ENCODE measurements at places on chromosomes 3 and 15.

- peak; percentile 41 for DNase-seq
Measured at GRCh38 chr3:69385723-69386555, at the start of gene FRMD4B. TSS of gene FRMD4B (minus strand) at chr3:69386088. CDS start at chr3:69385989, 99 bp downstream.

- no peak for DNase-seq
Measured at GRCh38 chr3:102018551-102018950, 169.2 kb downstream of the NFKBIZ start.

GRCh38 chr3:13095408-13095937 lies 22.2 kb upstream of the IQSEC1 start:
- no peak for DNase-seq

GRCh38 chr3:187822402-187822801 lies 77.1 kb upstream of the BCL6 start:
- peak; percentile 23 for DNase-seq

DNA sequence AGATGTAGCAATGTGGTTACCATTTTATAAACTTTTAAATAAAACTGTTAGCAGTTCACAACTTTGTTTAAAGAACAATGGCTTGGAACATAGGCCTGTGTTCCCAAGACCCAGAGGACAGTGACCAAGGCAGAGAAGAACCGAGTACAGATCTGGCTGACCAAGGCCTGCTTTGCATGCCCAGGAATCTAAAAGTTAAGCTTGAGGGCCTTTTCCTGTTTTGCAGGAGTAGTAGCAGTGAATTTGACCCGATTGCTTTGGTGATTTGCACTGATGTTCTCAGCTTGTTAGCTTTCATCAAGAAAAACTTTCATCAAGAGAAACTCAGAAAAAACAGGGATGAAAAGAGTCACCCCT lies 9.9 kb downstream of the FILIP1L start:
- DNase-seq: no peak

GRCh38 chr3:9846931-9847488 lies 3.2 kb upstream of the RPUSD3 start:
- DNase-seq: no peak

DNA sequence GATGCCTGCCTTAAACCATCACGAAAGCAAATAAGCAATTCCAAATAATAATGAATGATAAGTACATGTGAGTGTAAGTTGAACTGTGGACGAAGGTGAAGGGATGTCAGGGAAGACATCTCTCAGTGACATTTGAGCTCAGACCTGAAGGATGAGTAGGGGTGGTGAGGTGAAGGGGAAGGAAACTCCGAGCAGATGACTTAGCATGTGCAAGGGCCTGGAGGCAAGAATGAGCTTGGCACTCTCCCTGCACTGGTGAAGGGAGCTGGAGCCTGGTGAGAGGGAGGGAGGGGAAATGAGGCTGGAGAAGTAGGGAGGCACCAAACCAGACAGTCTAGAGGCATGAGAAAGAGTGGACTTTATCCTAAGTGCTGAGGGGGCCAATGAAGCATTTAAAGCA lies 84.3 kb downstream of the MTHFS start:
- no peak for DNase-seq

DNA sequence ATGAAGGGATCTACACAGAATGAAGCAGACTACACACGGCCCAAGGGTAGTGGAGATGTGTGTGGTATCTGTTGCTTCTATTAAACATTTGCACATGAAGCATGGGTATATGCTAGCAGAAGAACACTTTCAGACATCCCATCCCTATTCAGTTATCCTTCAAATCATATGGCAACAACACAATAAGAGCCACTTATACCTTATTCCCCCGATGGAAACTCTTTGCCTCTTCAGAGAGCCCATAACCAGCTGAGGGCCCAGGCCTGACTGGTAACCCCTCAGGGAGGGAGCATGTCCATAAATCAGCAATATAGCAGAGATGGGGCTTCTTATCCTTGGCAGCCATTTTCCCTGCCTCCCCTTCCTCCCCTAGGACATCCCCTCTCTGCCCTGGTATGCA lies 210.6 kb downstream of the FHIT start:
- DNase-seq: no peak

GRCh38 chr3:149701206-149701976 lies 43.6 kb upstream of the WWTR1 start:
- no peak for DNase-seq

DNA sequence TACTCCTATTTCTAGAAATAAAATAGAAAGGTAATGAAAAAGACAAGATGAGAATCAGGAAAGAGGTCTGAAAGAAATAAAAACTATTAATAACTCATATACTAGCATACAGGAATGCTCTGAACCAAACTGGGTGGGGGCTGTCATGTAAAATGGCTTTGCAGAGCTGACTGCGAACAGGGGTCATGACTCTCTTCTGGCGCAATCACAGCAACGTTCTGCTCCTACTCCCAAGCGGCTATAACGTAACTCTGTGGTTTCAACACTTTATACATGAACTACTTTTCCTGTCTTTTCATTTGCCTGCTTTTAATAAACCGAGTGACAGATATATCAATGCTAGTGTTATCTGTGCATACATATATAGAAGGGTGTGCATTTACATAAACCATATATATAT lies 116.7 kb downstream of the DLG1 start:
- DNase-seq: no peak

DNA sequence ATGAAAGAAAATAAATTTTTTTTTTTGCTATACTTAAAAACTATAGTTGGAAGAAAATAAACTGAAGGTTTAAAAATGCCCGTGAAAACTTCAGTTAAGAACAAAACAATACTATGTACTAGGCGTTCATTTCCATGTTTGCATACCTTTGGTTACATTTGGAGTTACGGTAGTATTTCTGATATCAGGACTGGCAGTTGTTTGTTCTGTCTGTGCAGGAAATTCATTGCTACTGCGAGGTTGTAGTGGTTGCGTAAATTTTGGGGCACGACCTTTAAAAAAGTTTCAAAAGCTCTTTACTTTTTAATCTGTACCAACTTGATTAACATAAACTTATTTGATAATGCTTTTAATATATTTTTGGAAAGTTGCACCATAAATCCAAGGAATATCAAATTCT lies 47.9 kb downstream of the ST3GAL6 start:
- no peak for DNase-seq

DNA sequence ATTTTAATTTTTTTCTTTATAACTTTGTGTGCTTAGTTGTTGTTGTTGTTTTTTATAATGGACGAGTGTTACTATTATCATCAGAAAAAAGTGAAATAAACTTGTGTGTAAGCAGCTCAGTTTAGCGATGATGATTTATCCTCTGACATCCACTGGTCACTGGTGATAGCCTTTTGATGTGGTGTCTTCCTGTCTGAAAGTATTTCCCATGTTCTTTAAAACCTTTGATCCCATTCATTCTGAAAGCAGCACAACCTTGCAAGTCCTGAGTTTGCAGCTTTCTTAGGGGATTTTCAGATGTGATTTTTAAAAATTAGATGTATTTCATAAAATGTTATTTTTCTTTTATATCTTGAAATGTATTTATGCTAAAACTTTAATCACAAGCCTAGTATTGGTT lies 85.9 kb upstream of the ZPLD1 start:
- no peak for DNase-seq

GRCh38 chr3:193344486-193344885 lies 34.1 kb downstream of the ATP13A5 start:
- no peak for DNase-seq

- DNase-seq: no peak
Measured at GRCh38 chr3:87575550-87575949, 299.2 kb upstream of the POU1F1 start.

GRCh38 chr15:85795337-85796305 lies 896 bp upstream of the KLHL25 start:
- DNase-seq: no peak

DNA sequence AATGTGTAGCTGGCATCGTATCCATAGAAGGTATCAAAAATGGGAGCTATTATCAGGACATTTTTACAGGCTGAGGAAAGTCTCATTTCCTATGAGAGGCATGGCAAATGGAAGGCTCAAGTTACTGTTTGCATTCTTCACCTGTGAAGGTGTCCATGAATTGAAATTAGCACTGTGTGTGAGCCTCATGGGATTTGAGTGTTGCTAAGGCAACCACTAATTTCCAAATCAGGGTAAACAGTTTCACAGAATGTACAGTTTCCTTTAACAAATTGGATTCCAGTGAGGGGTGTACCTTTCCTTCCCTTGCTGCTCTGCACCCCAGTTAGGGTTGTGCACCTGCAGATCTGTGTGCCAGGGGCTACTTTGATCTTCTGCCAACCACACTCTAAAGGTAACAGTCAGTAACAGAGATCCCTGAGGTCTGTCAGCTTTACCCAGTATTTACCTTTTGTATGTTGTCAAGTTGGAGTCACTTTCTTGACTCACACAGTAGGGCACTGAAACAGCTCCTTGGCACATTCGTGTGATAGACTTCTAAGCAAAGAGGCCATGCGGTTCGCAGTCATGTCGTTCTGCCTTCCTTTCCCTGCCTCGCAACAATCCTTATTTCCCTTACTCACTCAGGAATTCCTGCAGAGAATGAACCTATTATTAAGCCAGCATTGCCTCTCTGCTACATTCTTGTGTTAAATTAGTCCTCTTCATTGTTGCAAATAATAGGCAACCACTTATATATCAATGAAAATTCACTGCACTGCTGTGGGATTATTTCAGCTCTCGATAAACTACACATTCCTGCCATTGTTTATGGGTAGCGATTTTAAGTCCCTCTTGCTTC lies 129.8 kb upstream of the GBE1 start:
- DNase-seq: no peak

GRCh38 chr3:22526266-22526837 lies 676.8 kb upstream of the UBE2E2 start:
- DNase-seq: no peak

DNA sequence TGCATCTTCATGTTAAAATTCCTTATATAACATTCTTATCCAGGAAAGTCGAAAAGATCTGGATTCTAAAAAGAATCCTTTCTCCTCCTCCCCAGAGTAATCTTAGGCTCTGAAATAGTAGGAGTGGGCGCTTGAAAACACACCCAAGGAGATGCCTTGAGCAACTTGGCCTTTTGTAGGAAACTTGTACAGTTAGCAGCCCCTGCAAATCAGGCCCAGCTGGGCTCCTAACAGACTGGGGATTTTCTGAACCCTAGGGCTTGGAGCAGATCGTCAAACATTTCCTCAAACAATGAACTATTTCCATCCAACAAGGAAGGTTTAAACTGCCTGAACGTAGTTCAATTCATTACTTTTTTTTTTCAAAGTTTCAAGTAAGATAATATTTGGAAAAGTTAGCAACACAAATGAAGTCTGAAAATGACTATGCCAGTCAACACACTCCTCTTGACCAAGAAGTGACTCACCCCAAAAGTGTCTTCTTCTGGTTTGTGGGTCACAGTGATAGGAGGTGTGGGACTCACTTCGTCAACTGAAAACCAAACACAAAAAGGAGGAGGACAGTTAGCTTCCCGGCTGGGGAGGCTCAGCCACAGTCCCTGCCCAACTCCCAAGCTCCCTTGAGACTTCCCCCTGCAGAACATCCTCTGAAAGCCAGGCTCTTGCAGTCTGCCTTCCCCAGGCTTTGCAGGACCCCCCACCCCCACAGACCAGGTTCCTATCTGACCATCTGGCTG lies 129.7 kb downstream of the NTRK3 start:
- peak; percentile 60 for DNase-seq

GRCh38 chr15:43408789-43409188 lies 37.9 kb downstream of the TUBGCP4 start:
- no peak for DNase-seq

DNA sequence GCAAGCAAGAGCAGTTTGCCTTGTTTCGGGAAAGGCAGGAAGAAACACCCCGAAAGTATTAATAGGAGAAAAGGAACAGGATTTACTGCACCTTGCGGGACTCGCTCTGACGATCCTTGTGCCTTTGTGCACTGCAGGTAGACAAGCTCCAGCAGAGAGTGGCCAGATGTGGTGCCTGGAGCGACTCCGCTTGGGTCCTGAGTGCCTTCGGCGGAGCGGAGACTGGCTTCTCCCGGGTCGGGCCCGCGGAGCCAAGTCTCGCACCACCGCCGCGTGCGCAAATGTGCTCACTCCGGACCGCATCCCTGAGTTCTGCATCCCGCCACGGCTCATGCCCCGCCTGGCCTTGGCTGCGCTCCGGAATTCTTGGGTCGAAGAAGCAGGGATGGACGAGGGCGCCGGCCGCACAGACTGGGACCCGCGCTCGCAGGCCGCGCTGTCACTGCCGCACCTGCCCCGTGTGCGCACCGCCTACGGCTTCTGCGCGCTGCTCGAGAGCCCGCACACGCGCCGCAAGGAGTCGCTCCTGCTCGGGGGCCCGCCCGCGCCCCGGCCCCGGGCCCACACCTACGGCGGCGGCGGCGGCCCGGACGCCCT lies 769 bp downstream of the C2CD4A start:
- DNase-seq: peak; percentile 24

GRCh38 chr3:32175607-32176197 lies 62.8 kb upstream of the CMTM8 start:
- DNase-seq: peak; percentile 64

DNA sequence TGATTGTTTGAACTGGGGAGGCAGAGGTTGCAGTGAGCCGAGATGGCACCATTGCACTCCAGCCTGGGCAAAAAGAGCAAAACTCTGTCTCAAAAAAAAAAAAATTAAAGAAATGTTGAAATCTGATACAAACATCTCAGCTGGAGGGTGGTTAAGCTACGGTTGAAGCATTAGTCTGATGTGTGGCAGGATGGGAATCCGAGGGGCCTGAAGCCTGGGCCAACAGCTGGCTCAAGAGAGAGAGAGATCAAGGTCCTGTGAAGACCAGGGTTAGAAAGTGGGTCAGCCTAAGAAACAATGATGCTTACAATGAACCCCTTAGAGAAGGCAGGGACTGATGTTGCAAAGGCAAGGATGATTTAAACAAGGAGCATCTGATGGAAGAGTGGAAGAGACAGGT lies 69.8 kb downstream of the CD200R1L start:
- DNase-seq: no peak

- no peak for DNase-seq
Measured at GRCh38 chr3:165545059-165545458, 292.2 kb downstream of the BCHE start.

DNA sequence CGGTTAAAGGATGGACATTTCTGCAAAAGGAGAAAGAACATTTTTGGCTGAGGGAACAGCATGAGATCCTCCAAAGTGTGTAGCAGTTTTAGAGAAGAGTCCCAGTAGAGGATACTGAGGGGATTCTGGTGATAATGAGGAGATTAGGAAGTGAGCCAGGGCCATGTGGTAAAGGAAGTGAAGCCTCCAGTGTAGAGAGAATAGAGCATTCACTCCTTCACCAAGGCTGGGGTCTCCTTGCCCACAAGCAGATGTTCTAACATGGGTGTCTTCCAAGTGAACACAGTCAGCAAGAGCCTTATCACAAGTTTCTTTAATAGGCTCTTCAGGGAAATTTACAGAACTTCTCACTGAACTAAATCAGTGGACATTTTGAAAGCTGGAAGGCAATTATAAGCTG lies 173.7 kb downstream of the SSR3 start:
- DNase-seq: no peak
